Spleen (tissue), 13 donors: ENCODE measurements at places on chromosomes 4 and X. TPM values are rescaled to one million over a fixed set of nuclear protein-coding genes. Genes with fewer than 3 reads are reported as not detected.

GRCh38 chr4:145812919-145813318 lies 125.7 kb downstream of the ZNF827 start:
- H3K4me1 ChIP-seq: peaks cover 6% of the 10 kb centered on the region
- no peak overlapping the region for H3K27ac ChIP-seq
- H3K27me3 ChIP-seq: no peaks in the 10 kb centered on the region
- H3K36me3 ChIP-seq: no peaks in the 10 kb centered on the region

GRCh38 chr4:150679765-150680343 lies 97.9 kb downstream of the MAB21L2 start:
- no peaks in the 10 kb centered on the region for H3K27me3 ChIP-seq
- DNase-seq: no peak
- no peaks in the 10 kb centered on the region for H3K4me1 ChIP-seq
- peaks cover 4% of the 10 kb centered on the region for H3K36me3 ChIP-seq

- no peaks in the 10 kb centered on the region for H3K36me3 ChIP-seq
- H3K27me3 ChIP-seq: no peaks in the 10 kb centered on the region
- DNase-seq: no peak
- no peak overlapping the region for H3K4me3 ChIP-seq
- no peak overlapping the region for H3K27ac ChIP-seq
Measured at GRCh38 chr4:113741956-113742355, 19.6 kb downstream of the CAMK2D start.

- H3K4me1 ChIP-seq: no peaks in the 10 kb centered on the region
- no peaks in the 10 kb centered on the region for H3K27me3 ChIP-seq
- no peak overlapping the region for H3K4me3 ChIP-seq
- no peaks in the 10 kb centered on the region for H3K36me3 ChIP-seq
- H3K27ac ChIP-seq: no peak overlapping the region
- no peak for DNase-seq
Measured at GRCh38 chr4:106495476-106495875, 126.9 kb upstream of the GIMD1 start.

GRCh38 chr4:123430031-123430430 lies 33.4 kb downstream of the SPRY1 start:
- no peaks in the 10 kb centered on the region for H3K4me1 ChIP-seq
- no peaks in the 10 kb centered on the region for H3K27me3 ChIP-seq
- H3K27ac ChIP-seq: no peak overlapping the region
- no peak for DNase-seq

DNA sequence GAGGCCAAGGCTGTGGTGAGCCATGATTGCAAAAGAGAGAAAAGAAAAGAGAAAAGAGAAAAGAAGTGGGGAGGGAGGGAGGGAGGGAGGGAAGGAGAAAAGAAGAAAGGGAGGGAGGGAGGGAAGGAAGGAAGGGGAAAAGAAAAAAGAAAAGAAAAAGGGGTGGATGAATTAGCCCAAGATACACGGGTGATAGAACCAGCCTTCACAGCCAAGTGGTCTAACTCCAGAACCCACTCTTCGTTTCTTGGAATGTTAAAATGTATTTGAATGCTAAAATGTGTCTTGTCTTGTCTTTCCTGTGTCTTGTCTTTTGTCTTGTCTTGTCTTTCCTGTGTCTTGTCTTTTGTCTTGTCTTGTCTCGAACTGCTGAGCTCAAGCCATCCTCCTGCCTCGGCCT lies 13.1 kb downstream of the CCNQ start:
- no peak for DNase-seq
- H3K27me3 ChIP-seq: no peaks in the 10 kb centered on the region
- no peak overlapping the region for H3K27ac ChIP-seq

The ARR3 gene
- total RNA-seq: not detected

The TCP11X2 gene
- not detected for total RNA-seq

The C4orf33 gene
- 13.2 TPM for total RNA-seq

The TMEM144 gene
- total RNA-seq: 7.8 TPM
